ENCODE measurements at places on chromosomes 2 and 18. TPM values are rescaled to one million over a fixed set of nuclear protein-coding genes. Genes with fewer than 3 reads are reported as not detected.

VWC2L gene
- not detected for total RNA-seq

SLC35F6 gene
- total RNA-seq: 37.5 TPM

GRCh38 chr2:41283079-41283775, 764.6 kb upstream of the PKDCC start:
- DNase-seq: no peak
- H3K36me3 ChIP-seq: no peaks in the 10 kb centered on the region
- H3K4me1 ChIP-seq: no peaks in the 10 kb centered on the region
- no peaks in the 10 kb centered on the region for H3K27me3 ChIP-seq
- H3K27ac ChIP-seq: no peak overlapping the region

SLC14A1 gene
- 0.35 TPM for total RNA-seq
